ENCODE measurements at places on chromosomes 13 and 19.
A peak's percentile ranks its signal among the peaks of the same experiment; 100 is the strongest.

DNA sequence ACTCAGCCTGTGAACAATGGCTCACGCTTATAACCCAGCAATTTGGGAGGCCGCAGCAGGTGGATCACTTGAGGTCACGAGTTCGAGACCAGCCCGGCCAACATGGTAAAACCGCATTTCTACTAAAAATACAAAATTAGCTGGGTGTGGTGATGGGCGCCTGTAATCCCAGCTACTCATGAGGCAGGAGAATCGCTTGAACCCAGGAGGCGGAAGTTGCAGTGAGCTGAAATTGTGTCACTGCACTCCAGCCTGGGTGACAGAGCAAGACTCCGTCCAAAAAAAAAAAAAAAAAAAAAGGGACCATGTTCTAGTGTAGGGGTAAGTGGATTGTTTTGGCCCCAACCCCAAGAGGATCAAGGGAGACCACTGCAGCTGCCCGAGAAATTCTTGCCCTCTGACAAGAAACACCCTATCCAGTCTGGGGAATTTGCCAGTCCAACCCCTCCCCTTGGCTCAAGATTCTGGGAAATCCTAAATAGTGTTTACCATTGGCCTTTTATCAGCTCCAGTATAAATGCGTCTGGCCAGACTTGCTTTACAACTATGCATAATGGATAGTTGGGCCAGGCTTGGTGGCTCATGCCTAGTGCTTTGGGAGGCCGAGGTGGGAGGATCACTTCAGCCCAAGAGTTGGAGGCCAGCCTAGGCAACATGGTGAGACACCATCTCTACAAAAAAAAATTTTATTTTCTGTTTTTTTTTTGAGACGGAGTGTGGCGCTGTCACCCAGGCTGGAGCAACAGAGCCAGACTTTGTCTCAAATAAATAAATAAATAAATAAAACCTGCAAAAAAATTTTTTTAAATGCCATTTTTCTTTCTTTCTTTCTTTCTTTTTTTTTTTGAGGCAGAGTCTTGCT lies 5.1 kb upstream of the DHDH start:
- no peak for DNase-seq

DNA sequence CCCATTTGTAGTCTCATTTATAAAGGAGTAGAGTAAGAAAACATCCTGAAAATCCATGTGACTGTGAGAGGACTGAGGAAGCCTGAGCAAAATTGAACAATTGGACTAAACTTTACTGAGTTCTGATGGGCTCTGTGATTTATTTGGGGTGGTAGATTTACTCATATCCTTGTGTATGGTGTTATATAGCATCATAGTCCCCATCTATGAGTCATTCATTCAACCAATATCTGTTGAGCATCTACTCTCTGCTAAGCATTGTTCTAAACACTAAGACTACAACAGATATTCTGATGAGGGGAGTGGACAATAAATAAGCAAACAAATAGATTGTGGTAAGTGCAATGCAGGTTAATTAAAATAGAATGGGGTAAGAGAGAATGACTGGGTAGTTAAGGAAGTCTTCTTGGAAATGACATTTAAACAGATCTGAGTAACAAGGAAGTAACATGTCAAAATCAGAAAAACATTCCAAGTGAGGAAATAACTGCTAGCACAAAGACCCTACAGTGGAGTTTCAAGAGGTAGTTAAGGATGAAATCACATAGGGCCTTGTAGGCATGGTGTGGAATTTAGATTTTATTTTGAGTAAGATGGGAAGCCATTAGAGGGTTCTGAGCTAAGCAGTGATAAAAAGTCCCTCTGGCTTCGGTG lies 36.3 kb upstream of the MLNR start:
- DNase-seq, result no peak

- no peak for DNase-seq
Measured at GRCh38 chr13:80022146-80022545, 318.8 kb downstream of the SPRY2 start.

- DNase-seq, result no peak
Measured at GRCh38 chr19:2032296-2032941, 16.9 kb upstream of the BTBD2 start.

- DNase-seq, result no peak
Measured at GRCh38 chr13:75353781-75354193, 128.2 kb downstream of the TBC1D4 start.

DNA sequence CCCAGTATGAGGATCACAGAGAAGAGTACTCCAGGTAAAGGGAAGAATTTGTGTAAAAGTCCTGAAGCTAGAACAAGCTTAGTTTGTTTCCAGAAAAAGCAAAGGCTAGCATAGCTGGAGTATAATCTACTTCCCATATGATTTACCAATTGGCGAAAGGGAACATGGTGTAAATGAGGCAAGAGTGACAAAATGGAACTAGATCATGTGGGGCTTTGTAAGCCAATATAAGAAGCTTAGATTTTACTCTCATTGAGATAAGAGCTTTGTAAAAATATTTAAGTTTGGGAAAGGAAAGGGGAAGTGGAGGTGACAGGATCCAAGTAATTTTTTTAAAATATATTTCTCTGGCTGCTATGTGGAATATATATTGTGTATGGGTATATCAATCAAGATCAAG lies 234.9 kb downstream of the KCTD12 start:
- no peak for DNase-seq

DNA sequence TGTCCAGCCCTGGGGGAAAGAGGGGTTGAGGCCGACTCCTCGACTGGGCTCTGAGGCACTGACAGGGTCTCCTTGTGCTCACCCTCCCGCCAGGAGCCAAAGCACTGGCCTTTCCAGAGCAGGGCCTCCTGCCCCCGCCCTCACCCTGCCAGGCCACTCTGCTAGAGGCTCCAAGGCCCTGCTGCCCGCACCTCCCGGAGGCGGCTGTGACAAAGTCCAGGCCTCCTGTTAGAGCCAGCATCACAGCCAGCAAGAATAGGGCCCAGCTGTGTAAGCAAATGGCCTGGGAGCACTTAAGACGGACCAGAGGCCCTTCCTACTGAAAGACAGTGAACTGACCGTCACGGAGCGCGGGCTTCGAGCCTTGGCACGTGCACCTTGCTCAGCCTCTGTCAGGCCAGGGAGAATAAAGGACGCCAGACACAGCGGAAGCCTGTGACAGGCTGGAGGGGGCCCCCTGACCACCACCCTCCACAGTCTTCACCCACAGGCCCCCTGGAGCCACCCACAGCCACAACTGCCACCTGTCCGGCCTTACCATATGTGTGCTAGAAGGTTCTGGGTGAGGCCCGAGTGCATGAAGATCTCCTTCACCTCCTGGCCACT lies 50.9 kb downstream of the EPS15L1 start:
- DNase-seq, result no peak

DNA sequence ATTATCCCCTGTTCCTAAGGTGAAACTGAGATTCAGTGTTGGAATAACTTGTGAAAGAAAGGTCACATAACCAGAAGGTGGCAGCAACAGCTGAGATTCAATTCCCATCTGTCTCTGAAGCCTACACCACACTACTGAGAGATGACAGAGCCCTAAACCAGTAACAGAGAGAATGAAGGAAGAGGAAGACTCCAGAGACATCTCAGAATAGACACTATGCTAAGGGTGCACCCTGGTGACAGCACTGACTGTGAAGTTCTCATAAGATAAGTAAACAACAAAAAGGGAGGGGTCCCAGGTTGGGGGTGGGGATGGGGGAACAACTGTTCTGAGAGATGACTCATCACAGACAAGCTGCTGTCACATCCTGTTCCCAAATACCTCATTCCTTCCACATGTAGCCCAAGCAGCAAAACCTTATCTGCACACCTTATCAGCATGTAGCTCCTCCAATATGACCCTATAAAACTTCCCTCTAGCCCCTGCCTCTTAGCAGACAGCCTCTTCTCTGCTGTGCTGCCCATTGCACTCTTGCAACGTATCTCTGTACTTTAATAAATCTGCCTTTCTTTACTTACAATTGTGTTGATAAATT lies 46.5 kb downstream of the UTP14C start:
- DNase-seq, result no peak

DNA sequence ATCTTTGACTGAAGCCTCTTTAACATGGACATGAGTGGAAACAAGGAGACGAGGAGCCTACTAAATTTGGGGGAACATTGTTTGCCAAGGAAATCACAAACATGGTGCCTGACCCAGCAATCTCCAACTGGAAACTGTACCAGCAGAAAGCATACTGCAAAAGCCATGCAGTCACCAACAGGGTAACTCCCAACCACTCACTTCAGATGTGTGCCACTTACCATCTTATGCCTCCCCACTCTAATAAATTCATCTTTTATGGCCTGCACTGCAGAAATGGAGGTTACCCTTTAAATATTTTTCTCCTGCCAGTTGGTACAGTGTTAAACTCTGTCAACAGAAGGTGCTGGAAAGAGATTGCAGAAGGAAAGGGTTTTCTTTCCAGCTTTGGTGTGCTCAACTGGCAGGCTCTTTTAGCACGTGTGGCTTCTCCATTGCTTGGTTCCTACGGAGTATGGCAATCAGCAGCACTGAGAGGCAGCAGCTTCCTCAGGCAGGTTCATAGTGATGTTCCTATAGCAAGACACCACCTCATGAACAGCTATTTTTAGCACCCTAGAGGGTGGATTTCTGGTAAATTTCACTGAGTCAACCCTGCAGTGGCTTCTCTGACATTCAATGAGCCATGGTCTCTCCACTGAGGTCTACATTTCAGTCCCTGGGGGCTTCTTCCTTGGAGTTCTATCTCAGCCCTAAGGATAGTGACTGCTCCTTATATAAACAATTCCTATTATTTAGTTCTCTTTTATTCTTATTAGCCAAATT lies 21.4 kb downstream of the MIR17HG start:
- DNase-seq, result no peak

GRCh38 chr19:5667751-5668271 lies 12.5 kb downstream of the MICOS13 start:
- no peak for DNase-seq

GRCh38 chr13:113295776-113296175 lies 1.3 kb upstream of the LAMP1 start:
- DNase-seq, result no peak

- no peak for DNase-seq
Measured at GRCh38 chr13:76474966-76475365, 411.2 kb downstream of the KCTD12 start.

- DNase-seq, result no peak
Measured at GRCh38 chr13:93416736-93417355, 190.2 kb downstream of the GPC6 start.

- DNase-seq, result no peak
Measured at GRCh38 chr13:48233889-48234488, 983 bp downstream of the ITM2B start.

GRCh38 chr19:38674388-38675171 lies 27.1 kb downstream of the ACTN4 start:
- DNase-seq, result no peak

DNA sequence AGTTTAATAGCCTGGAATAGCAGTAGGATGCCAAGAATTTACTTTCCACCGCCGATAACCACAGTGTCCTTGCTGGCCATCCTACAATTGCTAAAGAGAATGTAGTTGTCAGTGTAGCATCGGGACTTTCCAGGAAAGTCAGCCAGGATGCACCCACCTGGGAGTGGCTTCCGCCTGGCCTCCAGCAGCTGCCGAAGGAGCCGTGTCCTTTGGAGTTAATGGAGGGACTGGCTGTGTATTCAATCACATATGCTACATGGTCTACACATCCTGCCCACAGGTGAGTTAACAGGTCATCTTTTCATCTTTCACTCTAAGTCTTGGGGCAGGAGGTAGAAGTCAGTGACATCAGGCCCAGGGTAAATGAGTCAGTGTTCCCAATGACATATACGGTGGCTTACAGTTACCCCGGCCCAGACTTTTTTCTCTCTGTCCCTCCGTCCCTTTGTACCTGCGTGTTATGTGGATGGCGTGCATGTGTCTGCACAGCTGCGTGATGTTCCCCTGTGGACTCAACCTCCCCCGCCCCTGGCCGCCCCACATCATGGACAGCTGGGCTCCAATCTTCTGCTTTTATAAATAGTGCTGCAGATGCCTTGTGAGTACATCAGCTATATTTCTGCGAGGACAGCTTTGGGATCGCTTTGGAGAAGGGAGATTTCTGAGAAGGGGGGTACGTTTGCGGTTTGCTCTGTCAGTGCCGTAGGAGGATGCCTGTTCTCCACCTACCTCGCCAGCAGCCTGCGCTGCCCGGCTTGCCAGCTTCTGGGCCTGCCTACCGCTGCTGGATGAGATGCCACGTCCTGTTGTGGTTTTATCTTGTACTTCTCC lies 63.1 kb downstream of the ATP11A start:
- no peak for DNase-seq

DNA sequence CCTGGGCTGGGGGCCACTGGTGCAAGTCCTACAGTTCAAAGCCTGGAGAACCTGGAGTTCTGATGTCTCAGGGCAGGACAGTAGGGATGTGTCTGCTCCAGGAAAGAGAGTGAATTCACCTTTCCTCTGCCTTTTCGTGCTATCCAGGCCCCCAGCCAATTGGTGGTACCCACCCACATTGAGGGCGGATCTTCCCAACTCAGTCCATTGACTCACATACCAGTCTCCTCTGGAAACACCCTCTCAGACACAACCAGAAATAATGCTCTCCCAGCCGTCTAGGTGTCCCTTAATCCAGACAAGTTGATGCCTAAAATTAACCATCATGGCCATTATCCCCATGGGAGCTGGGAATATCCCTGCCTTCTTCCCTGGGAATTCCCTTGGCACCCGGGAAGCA lies 38.8 kb upstream of the CHST8 start:
- no peak for DNase-seq

- no peak for DNase-seq
Measured at GRCh38 chr13:113667771-113668490, 912 bp downstream of the GRK1 start.

DNA sequence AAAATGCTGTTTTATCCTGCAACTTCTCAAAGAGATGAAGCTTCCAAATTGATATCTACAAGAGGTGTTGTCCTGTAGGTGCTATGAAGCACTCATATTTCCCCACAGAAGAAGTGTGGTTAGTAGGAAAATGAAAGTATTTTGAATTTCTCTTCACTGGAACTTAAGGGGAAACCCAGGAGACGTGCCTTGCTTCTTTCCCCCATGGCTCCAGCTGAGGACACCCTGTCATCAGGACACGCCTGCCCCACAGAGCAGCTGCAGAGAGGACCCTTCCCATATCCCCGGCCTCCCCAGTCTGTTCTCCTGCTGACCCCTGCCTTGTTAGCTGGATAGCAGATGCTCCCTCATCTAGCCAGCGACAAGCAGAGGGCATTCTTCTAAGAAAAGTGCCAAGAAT lies 371.3 kb downstream of the COG6 start:
- peak; percentile 7 for DNase-seq

- no peak for DNase-seq
Measured at GRCh38 chr13:105442949-105443699, 1092.3 kb downstream of the EFNB2 start.

DNA sequence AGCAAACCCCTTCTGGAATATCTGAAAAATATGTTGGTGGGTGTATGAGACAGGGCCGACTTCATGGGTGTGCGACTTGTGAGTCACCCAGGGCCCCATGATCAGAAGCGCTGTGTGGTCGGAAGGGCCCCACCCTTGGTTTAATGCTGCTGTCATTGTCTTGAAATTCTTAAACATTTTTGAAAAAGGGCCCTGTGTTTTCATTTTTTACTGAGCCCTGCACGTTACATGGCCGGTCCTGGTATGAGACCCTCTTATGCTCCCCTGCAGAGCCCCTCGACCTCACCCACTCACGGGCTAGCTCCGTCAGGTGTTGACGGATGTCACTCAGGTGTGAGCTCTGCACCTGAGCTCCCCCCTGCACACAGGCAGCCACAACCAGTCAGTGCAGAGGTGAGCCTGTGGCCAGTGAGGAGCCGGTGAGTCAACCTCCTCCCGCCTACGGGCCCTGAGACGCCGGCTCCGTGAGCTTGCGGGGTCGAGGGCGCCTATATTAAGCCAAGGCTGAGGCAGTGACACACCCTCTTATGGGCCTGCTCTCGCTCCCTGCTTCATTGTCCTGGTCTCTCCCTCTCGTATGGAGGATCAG lies 27.7 kb downstream of the GADD45B start:
- DNase-seq, result peak; percentile 51

GRCh38 chr13:30153545-30154426 lies 153.6 kb downstream of the KATNAL1 start:
- DNase-seq, result no peak
